NCI-H1092 treated with DMSO at 0.1 percent for 48 hours (cell line): ENCODE measurements at places on chromosomes 4 and X.
A peak's percentile ranks its signal among the peaks of the same experiment; 100 is the strongest.

DNA sequence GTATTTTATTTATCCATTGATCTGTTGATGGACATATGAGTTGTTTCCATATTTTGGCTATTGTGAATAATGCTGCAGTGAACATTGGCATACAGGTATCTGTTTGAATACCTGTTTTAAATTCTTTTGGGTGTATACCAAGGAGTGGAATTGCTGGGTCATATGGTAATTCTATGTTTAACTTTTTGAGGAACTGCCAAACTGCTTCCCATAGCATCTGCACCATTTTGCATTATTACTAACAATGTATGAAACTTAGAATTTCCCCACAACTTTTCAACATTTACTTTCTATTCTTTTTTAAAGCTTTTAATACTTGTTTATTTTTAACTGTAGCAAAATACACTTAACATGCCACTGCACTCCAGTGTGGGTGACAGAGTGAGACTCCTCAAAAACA, 57.0 kb upstream of the MSN start:
- no peak for DNase-seq

DNA sequence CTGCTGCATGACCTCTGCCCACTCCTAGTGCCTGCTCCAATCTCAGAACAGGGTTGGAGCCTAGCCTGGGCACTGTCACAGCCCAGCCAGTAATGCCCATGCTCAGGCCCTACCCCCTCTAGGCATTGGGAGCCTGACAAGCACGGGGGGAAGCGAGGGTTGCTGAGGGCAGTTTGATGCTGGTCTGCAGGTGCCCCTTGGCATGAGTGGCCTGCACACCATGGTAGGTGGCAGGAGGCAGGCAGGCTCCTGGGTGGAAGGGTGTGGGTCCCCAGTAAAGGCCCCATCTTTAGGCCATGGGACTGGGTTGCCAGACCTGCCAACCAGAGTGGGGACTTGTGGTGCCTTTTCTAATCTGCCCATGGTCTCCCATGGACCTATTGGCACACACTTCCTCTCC, 72.1 kb upstream of the DCAF12L2 start:
- no peak for DNase-seq

DNA sequence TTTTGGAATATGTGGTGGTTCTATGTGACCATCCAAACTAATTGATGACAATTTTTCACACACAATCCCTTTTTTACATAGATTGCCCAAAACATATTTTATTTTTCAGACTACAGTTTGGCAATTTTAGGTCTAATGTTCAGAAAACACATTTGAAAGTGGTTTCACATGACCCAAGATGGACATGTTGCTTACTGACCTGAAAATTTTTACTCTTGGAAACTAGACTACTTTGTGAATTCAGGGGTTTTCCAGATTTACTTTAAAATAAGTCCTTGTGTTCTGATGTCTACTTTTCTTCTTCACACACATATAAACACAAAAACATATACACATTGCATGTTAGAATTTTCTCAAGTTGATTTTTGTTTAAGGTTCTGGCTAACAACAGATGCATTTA, 79.5 kb downstream of the HMGB2 start:
- no peak for DNase-seq

- DNase-seq, result no peak
These were observed 59.4 kb upstream of the SLC7A11 start for GRCh38 chr4:138301536-138301935.

DNA sequence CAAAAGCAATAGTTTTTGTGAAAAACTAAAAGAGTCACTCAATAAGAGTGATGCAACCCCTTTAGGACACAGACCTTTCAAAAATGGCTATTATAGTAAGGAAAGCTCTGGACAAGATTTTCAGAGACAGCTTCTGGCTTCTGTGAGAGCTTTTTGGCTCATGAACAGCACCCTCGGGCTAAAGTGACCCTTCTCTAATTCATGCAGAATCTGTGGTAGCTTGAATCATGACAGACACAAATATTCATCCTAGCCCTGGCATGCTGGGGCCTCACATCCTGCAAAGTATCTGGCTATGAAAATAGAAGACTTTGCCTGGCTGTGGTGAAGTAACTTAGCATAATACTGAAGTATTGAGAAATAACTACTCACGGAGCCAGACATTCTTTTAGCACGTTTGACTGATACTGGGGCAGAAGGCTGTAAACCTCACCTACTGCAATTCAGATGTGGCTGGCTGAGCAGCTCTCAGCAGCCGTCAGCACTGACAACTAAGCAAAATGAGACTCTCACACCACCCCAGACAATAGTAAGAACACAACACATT, 327.3 kb downstream of the MAPK10 start:
- no peak for DNase-seq

GRCh38 chrX:148574237-148574973, 74.0 kb downstream of the AFF2 start:
- no peak for DNase-seq

GRCh38 chr4:141350122-141350905, 129.6 kb downstream of the ZNF330 start:
- peak; percentile 19 for DNase-seq

- DNase-seq, result peak; percentile 92
These were observed 6.8 kb upstream of the RHOH start for GRCh38 chr4:40190019-40190418.

GRCh38 chr4:37816719-37817118, 9.8 kb upstream of the PGM2 start:
- no peak for DNase-seq

GRCh38 chr4:173381610-173382009, 10.9 kb downstream of the SAP30 start:
- no peak for DNase-seq

DNA sequence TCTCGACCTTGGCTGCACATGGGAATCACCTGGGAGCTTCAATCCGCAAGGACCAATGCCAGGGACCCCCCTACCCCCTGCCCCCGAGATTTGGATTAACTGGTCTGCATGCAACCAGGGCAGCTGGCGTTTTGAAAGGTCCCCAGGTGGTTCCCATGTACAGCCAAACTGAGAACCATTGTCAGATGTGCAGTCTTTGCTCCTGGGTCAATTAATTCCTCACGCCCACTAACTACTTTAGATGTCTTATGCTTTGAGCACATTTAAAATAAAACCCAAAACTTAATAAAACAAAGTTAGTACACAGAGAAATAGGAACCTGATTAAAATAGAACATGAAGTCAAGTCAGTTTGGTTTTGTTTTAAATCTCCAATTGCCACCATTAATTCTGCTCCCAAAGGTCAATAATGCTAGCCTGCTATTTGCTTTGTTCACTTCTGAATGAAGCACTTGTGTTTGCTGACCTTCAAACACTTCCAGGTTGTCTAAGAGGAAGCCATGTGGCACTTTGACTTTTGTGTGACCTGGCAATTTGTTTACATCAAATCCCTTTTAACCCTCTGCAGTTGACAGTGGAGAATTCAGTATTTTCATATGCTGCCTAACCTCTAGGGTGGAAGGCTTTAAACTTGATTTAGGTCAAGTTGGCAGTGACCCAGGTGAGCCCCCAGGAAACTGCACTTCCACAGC, 27.2 kb upstream of the TMSB4X start:
- peak; percentile 65 for DNase-seq

- no peak for DNase-seq
These were observed 46.3 kb upstream of the HUWE1 start for GRCh38 chrX:53732797-53733196.

DNA sequence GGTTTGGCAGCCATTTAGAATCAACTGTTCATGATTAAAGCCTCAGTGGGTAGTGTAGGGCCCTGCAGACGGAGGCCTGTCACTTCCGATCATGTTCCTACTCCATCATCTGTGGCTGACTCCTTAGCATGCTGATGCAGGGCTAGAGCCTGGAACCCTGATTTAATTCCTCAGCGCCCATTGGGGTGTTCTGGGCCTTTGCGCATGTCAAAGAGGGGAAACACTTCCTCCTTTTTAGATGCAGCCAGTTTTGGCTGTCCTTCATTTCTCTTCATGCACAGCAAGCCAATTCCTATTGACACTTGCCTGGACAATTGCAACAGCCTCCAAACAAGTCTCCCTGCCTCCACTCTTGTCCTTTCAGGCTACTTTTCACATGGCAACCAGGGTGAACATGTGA, 51.9 kb upstream of the MAGEA4 start:
- no peak for DNase-seq

GRCh38 chr4:3122081-3122563, 47.6 kb downstream of the HTT start:
- DNase-seq, result no peak

DNA sequence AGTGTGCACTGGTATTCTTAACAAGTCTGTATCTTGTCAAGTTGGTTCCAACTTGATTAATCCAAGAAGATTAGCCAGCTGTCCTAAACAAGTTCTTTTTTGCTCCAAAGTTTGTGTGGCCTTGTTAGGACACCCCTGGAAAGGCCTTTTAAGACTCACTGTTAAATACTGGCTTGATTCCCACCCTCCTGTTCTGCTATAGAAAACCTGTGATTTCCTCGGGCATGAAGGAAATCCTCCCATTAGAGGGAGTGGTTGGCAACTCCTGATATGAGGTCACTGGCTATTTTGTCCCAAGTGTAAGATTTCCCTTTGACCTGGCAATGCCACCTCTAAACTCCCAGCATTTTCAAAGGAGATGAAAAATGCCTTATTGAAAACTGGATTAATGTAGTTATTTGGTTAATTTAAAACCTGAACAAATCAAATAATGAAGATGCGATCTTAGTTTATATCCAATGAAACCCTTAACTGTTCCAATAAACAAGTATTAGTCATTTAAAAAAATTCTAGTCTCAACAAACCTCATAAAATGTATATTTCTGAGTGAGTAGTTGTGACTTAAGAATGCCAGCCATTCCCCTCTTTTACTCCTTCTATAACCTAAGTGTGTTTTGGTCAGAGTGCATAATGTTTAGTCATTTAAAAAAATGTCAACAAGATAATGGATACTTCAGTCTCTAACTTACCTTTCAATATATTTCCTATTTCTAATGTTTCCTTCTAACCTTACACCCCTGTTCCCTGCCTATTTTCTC, 94.4 kb downstream of the NPNT start:
- no peak for DNase-seq

DNA sequence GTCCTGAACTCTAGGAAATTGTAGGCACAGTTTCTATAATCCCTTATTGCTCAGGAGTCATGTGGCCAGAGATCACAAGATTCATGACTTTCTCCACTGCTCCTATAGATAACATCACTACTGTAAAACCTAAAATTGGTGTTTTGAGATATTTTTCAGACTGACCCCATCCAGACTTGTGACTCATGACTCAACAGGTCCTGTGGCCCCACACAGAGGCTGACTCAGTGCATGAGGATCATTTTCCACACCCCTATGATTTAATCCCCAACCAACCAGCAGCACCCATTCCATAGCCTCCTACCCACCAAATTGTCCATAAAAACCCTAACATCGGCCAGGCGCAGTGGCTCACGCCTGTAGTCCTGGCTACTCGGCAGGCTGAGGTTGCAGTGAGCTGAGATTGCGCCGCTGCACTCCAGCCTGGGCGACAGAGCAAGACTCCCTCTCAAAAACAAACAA, 13.2 kb upstream of the XIAP start:
- DNase-seq, result no peak

DNA sequence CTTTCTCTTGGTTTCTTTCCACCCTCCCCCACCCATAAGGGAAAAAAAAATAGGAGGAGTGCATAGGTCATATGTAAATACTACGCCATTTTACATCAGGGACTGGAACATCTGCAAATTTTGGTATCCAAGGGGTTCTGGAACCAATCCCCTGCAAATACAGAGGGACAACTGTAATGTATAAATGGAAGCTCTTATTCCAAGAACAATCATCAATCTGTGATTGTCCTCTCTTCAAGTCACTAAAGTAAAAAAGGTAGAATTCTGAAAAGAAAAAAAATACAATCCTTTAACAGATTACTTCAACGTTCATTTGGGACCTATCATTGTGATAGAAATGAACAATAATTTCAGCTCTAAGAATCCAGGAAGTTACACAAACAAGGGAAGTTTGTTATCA, 13.6 kb downstream of the PPA2 start:
- no peak for DNase-seq
